ENCODE measurements at places on chromosomes 11 and 22.

GRCh38 chr11:114783805-114784204, 105.5 kb downstream of the NXPE2 start:
- no peak for DNase-seq

DNA sequence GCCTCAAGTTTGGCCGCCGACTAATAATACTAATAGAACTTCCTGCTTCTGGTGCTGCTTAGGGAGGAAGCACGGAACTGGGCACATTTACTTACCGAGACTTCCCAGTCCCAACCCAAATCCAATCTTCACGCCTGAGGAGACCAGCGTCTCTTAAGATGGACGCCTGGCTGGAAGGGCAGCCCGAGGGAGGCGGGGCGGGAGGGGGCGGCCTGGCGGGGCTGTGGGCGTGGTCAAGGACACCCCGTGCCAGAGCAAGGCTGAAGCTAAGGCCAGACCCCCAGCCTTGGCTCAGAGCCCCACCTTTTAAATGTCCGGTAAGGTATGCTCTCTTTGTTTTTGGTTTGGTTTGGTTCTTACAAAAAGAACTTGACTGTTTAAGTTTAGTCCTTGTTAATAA, at the start of gene GDPD4:
TSS of gene GDPD4 (minus strand) at position 177 of the 400 bp plus-strand sequence. CDS start 16,549 bp downstream, outside the sequence.
- DNase-seq: no peak

DNA sequence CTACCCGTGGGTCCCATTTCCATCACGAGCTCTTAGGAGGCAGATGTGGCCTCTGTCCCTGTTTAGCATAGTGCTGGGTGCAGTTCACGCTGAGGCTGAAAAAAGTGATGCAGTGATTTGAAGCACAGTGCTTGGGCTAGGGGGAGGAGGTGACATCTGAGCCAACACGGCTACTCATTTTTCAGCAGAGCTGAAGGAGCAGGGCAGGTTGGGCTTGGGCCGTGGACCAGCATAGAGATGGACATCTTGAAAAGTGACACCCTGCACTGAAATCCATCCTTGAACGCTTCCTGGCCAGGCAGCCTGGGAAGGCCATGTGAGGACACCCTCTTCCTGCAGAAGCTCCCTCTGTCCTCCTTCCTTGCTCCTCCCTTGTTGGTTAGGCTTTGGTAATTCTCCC, 66.4 kb downstream of the ADAMTS15 start:
- no peak for DNase-seq

DNA sequence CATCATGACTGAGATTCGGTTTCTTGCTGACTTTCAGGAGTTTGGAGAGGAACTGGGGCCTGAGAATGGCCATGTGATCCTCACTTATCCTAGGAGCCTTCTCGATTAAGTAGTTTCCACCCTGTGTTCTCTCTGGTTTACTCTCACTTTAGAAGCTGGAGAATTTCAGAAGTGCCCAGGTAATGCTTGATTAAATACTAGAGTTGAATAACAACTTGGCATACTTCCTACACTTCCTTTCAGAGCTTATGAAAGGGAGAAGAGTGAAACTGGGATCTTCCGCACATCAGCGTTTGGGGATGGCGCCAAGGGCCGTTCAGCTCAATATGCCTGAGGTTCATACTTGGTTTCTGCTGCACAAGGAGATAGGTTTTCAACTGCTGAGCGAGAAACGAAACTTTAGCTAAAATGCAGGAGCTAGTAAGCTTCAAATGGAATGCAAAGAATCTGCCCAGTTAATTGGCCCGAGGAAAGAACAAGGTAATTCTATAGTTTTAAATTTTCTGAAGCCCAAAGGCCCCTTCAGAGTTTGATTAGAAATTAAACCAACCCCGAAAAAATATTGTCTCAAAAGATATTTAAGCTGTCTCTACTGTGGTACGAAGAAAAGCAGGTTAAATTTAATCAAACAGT, 823 bp upstream of the MUC15 start:
- DNase-seq: no peak

GRCh38 chr11:25859776-25860175, 472.2 kb upstream of the ANO3 start:
- DNase-seq: no peak

- DNase-seq: no peak
Observed at GRCh38 chr11:102470251-102470650, 17.7 kb upstream of the TMEM123 start.
